Frontal cortex (tissue), 4 donors: ENCODE measurements at places on chromosomes 7 and 10. TPM values are rescaled to one million over a fixed set of nuclear protein-coding genes. Genes with fewer than 3 reads are reported as not detected.

Gene MTPN
- total RNA-seq: 170 TPM

GRCh38 chr7:78514634-78515033 lies 716.1 kb downstream of the PHTF2 start:
- no peak for DNase-seq

Gene CLCN1
- under 0.01 TPM for total RNA-seq

Gene SORCS3
- total RNA-seq: 11.4 TPM

Gene SLC16A12
- 1.2 TPM for total RNA-seq

- no peak for DNase-seq
These were observed 27.7 kb upstream of the CAMK1D start for GRCh38 chr10:12321641-12322040.

DNA sequence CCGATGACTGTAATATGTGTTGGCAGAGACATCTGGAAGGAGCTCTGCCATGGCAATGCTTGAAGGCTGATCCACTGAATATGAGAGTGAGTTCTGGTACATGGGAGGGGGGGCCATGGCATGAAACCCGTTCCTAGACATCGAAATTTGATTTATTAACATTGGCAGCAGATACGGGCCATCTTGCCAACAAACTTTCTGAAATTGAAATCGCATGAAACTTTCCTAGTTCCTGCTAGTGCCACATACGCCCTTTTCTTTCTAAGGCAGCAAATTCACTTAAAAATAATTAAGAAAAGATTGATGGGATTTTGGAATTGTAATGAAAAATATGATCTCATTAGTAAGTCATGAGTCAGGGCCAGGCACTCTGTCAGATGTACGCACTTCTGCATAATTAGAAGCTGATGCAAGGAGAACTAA lies 91.8 kb upstream of the KMT2C start:
- no peak for DNase-seq

- DNase-seq: no peak
These were observed 527.3 kb upstream of the GHITM start for GRCh38 chr10:83612050-83612449.

GRCh38 chr10:75544386-75544785 lies 113.0 kb downstream of the LRMDA start:
- no peak for DNase-seq

Gene MXI1
- 60.3 TPM for total RNA-seq

Gene SYT15B
- total RNA-seq: not detected

DNA sequence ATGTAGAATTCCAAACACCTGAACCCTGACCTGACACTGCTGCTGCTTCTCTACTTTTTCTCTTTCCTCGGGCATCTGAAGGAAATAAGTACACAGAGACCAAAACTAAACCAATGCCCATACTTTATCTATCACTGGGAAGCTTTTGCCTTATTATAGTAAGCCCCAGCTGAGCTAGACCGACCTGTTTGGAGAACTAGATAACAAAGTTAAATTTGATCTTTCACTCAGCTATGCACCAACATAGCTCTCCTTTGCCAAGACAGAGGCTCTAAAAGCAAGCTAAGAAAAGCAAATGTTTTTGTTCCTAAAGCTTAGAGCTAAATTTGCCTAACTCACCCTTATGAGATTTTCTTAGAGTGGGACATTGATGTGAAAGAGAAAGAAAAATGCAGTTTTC lies 39.1 kb downstream of the NHLRC2 start:
- no peak for DNase-seq
